ENCODE measurements at places on chromosomes 4 and X.

- no peak for DNase-seq
Observed at GRCh38 chr4:123446865-123447474, 50.4 kb downstream of the SPRY1 start.

DNA sequence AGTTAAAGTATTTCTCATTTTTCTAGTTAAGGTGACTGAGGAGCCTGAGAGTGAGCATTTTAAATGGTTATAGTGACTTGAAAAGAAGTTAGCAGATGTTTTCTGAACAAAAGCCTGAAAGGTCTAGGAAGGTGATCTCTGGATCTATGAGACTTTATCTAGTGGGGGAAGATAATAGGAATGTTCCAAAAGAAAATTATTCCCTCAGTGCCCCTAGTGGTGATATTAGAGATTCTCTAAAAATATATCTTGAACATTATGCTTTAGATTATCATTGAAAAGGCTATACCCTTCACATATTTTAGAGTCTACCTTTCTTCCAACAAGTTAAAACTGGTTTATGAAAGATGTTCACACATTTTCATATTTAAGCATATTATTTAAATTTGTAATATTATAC lies 69.0 kb upstream of the SPANXN1 start:
- DNase-seq = no peak

DNA sequence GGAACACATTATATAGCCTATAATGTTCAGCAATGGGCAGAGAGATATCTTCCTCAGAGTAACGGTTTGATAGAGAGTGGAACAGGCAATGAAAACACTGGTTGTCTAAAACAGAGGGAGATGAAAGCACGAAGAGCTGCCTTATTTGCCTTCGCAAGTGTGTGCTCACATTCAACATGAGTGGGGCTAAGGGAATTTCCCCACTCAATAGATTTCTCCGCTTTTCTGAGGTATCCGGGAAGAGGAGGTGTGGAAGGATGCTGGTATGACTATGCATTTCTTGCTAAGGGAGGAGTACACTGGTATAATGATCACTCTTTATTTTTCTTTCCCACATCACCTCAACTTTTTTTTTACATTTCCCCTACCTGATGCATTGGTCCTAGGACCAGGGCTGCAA lies 7.8 kb upstream of the GPR82 start:
- no peak for DNase-seq

DNA sequence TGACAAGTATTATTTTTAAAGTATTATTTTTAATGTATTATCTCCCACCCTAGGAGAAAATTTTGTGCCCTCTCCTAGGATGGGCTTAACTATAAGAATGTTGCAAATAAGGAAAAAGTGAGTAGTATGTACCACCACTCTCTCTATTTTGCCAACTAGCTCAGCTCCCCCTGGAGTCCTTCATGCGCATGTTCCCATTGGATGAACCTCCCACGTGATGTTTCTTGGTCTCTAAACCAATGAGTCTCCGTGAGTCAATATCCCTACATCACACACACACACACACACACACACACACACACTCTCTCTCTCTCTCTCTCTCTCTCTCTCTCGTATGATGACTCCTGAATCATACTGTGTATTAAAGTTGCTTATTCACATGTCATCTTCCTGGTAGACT lies 129.7 kb upstream of the ZFP42 start:
- DNase-seq = no peak

DNA sequence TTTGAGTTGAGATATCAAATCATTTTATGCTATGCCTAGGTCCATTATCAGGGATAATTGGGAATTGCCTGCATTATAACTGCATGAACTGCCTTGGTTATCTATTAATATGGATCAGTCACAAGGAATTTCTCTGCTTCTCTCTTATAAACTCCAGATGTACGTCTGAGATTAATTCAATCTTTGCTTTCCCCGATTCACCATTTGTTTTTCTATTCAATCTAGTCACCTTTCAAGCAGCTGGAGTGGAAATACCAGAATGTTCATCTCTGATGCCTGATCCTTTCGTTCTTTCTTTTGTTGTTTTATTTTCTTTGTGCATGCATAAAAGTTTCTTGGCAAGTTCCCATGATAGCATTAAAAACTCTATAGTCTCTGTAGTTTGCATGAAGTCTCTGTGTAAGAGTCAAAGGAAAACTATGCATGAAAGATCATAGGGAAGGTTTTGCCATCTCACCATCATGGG lies 22.6 kb downstream of the SYNPO2 start:
- DNase-seq = no peak

DNA sequence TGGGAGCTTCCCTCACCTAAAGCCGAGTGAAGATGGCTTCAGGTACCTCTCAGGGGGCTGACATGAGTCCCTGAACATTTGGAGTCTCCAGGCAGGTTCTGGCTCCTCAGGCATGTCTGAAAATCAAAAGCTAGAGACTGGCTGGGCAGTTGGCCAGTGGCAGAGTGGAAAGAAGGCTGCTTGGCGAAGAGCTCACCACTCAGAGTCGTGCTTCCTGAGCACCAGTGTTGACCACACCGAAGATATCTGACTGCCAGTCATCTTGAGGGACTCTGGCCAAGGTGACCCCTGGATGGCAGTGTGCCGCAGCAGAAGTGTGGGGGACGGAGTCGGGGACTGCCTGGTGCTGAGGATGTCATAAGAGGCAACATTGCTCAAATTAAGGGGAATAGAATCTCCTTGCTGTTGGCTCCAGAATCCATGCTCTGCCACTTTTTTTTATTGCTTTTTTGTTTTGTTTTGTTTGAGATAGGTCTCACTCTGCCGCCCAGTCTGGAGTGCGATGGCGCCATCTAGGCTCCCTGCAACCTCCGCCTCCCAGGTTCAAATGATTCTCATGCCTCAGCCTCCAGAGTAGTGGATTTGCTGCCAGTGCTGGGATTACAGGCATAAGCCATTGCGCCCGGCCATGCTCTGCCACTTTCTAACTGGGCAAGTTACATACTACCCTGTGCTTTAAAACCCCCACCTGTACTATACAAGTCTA lies 172.5 kb upstream of the GATB start:
- DNase-seq = no peak

DNA sequence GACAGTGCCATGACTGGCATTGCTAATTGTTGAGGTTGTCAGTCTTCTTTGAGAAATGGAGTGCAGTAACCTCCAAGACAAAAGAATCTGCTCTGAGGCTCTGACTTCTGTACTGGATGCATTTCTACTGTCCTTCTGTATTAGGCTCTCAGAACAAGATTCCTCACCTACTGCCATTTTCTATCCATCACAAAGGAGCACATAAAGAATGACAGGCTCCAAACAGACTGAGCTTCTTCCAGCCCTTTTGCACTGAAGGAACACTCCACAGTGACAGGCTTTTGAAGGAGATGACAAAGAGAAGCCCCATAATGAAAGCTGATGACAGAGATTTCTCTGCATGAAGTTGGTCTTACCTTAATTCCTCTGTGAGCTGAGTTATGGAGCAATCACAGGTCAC lies 162.2 kb downstream of the PCDH19 start:
- DNase-seq = no peak

DNA sequence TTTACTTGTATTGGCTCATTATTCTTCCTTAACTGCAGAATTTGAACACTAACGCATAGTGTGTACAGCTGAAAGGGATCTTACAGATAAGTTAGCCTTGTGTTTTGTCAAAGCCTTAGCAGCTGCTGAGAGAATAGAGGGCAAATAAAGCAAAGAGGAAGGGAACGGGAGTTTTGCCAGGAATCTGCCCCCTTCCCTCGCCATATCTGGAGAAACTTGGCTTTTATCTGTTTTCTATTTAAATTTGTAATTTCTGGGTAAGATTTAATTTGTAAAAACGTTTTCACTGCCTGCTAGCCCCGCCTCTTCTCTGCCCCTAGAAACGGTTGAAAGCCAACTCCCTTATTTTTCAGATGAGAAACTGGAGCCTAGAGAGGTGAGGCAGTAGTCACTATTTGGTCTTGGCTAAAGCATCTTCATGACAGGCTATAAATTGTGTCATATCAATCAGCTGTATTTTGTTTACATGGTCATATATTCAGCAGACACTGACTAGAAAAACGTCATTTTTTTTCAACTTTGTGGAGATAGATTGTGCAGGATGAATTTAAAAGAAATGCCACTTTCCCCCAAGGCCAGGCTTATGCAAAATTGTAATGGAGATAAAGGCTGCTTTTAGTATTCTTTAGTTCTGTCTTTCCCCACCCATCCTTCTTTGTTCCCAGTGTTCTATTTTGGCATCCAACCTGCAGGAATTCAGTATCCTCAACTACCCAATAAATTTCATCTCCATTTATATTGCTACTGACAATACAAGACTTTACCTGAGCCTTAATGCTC lies 319.4 kb downstream of the SH2D1A start:
- peak; percentile 54 for DNase-seq
